ENCODE measurements at places on chromosomes 1 and 21.
A peak's percentile ranks its signal among the peaks of the same experiment; 100 is the strongest.

DNA sequence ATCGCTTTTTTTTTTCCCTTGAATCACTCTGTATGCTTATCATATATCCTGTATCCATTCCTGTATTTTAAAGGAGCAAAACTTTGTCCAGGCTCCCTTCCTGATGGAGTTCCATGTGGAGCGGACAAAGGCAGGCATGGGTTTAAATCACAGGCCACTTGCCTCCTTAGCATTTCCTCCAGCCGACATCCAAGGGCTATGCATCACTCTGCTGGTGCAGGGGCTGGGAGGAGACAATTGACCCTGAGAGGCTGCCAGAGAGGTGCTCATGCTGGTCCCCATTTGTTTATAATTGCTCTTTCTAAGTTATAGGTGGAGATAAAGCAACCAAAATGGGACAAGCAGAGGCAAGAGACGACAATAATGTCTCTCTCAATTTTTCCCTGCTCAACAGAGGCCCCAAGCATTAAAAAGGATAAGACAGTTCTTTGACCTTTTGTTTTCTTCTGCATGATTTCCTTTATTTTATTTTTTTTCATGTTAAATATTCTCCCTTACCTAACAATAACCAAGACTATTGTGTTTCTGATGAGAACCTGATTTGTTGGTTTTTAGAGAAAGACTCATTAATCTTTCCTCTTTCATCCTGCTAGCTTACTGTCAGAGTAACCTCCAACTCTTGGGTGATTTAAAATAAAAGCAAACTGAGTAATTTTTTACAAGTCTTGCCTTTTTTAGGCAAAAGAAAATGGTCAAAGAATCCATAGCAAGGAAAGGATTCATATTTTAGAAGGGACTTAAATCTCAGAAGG is 353.7 kb downstream of the ADGRL2 start:
- no peak for DNase-seq

- DNase-seq, result no peak
Observed at GRCh38 chr1:156816561-156817328, at the start of gene SH2D2A. TSS of gene SH2D2A (minus strand) at chr1:156816848. CDS start at chr1:156816708, 140 bp downstream.

DNA sequence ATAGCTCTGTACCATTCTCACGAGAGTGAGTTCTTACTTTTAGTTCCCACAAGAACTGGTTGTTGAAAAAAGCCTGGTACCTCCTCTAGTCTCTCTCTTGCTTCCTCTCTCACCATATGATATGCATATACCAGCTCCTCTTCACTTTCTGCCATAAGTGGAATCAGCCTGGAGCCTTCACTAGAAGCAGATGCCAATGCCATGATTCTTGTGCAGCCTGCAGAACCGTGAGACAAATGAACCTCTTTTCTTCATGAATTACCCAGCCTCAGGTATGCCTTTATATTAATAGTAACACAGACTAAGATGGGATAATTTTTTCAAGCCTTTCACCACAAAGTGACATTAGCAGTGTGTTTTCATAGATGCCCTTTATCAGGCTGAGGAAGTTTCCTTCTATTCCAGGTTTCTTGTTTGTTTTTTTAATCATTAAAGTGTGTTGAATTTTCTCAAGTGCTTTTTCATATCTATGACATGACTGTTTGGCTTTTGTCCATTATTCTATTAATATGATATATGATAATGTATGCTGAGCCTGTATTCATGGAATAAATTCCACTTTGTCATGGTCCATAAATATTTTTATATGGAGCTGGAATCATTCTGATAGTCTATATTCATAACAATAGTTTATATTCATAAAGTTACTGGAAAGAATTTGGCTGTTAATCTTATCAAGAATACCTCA is 40.7 kb upstream of the C1orf185 start:
- no peak for DNase-seq

- DNase-seq, result no peak
Observed at GRCh38 chr1:48848035-48848434, 71.3 kb upstream of the BEND5 start.

DNA sequence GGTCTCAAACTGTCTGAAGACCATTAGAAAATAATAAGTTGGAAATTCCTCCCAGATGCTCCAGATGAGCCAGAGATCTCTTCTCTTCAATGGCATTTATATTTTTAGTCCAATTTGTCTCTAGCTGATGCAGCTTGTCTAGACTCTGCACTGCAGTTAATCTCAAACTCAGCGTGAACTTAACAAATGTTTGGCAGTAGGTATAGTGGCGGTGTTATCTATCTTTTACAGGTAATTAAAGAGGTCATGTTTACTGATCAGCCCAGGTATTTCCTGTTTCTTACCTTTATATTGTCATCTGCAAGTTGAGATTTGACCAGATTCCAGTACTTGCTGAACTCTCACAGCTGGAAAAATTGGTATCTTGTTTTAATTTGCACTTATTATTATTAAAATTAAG is 1024.5 kb upstream of the ADGRL2 start:
- no peak for DNase-seq

GRCh38 chr21:45388611-45389296 is 16.2 kb upstream of the COL18A1 start:
- DNase-seq, result no peak

- DNase-seq, result no peak
Observed at GRCh38 chr1:59718064-59718988, 96.4 kb upstream of the HOOK1 start.

- DNase-seq, result no peak
Observed at GRCh38 chr1:108082001-108082400, 117.0 kb upstream of the VAV3 start.

GRCh38 chr21:23374155-23374554 is 2233.1 kb downstream of the MRPL39 start:
- DNase-seq, result no peak

- no peak for DNase-seq
Observed at GRCh38 chr1:230030122-230030821, 36.8 kb upstream of the GALNT2 start.

GRCh38 chr21:46097336-46098293 is at the start of gene COL6A2:
TSS of gene COL6A2 (plus strand) at chr21:46098112.
- DNase-seq, result peak; percentile 53

DNA sequence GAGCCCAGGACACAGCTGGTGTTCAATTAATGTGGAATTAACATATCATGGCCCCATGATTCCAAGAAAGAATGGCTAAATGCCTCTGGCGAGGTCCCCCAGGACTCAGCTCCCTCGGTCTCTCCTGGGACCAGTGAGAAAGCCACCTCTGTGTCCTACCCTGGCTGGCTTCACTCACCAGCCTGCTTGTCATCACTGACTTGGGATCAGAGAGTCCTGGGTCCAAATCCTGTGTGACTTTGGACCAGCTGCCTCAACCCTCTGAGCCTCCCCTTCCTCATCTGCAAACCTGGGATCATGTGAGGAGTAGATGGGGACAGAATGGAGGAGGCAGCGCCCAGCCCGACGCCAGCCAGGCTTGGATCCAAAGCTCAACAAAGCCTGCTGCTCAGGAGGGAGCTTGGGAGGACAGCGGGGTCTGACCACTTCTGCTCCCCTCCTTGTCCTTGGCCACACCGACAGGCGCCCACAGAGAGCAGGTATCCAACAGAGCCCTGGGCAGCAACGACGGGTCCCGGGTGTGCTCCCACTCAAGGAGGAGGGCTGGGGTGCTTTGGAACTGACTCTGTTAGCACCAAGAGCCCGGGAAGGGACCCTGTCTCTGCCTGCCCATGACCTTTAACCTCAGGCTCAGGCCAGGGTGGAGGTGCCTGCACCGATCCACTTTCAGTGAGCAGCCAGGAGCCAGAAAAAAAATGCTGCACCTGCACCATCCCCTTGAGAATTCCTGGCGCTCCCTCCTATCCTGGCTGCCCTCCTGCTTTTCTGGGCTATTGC is 3.2 kb downstream of the SH2D5 start:
- no peak for DNase-seq

DNA sequence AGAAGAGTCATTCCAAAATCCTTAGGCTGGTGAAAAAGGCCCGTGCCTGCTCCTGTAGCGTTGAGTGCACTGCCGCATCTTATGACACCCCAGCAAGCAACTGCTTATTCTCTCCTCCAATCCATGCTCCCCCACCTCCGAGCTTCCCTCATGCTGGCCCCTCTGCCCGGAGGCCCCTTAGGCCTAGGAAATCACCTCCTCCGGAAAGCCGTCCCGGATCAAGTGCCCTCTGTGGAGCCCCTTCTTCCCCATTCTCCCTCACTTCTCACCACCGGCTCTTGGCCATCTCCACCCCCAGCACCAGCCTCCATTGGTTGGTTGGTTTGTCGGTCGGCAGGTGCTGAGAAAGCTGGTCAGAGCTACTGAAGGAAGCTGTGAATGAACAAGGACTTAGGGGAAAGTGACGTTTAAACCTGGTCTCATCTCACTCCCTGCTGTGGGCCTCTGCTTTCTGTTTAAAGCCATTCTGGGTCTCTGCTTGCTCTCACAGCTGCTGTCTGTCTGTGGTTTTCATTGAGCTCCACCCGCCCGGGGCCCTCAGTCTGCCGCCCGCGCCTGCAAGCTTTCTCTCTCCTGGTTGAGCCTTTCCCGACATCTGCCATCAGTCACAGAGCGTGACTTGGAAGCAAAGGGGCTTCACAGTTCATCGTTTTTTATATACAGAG is 122.2 kb downstream of the KCNN3 start:
- peak; percentile 88 for DNase-seq

DNA sequence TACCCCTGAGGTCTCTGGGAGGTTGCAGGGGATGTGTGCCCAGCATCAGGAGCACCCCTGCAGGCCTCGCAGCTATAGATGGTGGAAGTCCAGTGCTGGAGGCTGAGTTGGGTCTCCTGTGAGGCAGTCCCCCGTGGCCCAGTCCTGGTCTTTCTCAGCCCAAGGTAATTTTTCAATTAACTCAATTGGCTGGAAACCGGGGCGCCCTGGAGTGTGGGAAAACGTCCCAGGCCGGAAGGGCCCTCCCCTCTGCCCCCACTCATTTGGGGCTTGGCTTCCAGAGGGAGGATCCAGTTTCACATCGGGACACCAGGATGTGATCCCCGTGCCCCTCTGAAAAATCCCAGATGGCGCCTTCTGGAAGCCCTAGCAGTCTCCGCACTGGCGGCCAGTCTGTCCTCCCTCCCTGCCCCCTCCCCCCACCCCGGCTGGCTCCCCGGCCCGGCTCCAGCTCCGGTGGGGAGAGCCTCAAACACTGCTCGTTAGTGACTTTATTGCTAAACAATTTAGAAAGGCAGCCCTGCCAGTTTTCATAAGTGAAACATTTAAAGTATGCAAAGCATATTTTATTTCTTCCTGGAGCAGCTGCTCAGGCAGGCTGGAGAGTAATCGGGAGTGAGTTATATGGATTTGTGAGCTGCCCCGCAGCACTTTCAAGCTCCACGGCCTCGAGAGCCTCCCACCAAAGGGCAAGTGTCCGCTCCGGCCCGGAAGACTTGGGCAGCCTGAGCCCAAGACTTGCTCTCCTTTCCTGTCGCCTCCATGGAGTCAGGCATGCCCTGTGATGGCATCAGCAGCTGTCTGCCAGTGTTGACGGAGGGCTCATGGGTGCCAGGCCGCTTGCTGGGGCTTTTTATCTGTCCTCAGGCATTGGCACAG is 208.2 kb upstream of the TMEM51 start:
- peak; percentile 87 for DNase-seq

DNA sequence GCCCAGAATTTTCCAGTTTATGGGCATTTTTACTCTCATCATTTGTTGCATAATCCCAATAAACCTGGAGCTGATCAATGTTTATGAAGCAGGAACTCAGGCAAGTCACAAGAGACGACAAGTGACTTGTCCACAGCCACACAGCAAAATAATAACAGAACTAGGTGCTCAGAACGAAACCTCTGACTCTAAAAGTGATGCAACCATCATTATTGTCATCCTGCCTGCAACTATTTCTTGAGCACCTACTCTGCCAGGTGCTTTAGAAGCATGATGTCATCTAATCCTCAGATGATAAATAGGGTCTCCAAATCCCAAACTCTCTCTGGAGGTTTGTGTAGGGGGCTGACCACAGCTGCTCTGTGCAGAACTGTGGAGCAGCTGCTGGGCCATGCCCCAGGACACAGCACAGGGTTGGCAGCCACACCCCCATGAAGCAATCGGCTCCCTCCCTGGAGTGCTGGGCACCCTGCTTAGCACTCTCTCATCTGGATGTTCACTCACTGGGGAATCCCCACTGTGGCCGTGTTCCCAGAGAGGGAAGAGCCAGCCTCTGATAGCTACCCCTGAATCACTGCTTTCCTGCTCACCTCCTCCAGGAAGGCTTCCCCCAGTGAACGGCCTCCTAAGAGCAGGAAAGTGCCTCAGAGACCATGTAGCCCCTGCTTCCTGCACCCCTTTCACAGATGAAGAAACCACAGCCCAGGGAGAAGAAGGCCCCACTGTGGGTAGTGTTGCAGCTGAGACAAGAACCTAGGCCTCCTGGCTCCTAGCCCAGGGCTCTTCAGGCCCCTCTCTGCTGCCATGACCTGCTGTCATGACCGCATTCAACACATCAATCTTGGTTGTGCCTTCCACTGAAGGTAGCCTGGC is 2.1 kb downstream of the TTC22 start:
- DNase-seq, result no peak

DNA sequence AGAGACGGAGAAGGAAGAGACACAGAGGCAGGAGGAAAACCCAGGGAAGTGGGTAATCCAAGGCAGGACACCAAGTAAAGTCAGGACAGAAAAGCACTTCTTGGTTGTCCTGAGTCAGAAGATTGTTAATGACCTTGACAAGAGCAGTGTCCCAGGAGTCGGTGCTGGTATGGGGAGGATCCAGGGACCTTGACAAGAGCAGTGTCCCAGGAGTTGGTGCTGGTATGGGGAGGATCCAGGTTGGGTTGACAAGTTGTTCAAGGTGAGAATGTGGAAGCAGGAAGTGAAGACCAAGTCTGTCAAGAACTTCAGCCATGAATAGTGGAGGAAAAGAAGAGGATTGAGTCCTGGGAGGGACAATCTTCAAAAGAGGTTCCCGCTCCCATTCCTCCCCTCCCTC is 31.9 kb downstream of the ZBTB18 start:
- DNase-seq, result no peak

- no peak for DNase-seq
Observed at GRCh38 chr1:43430831-43431230, 22.9 kb downstream of the HYI start.

Data from skin of body (tissue), 3 donors.